Right ventricle myocardium inferior (tissue), 1 donor: ENCODE measurements at places on chromosomes 1 and 21. TPM values are rescaled to one million over a fixed set of nuclear protein-coding genes. Genes with fewer than 3 reads are reported as not detected.

Gene MASP2
- not detected for total RNA-seq

Gene GUCA2B
- not detected for total RNA-seq

Gene LCE1E
- not detected for total RNA-seq

Gene PPIH
- 20.1 TPM for total RNA-seq

Gene DISC1
- total RNA-seq, result 3.9 TPM

Gene S100A16
- 49.2 TPM for total RNA-seq

Gene DPT
- total RNA-seq, result 42.0 TPM

Gene B3GALT2
- 93.9 TPM for total RNA-seq

Gene SLC35F3
- total RNA-seq, result not detected

- no peak for DNase-seq
Measured at GRCh38 chr1:208418667-208419066, 174.5 kb upstream of the PLXNA2 start.

- DNase-seq, result no peak
Measured at GRCh38 chr1:201460814-201461644, 8.0 kb downstream of the PHLDA3 start.

DNA sequence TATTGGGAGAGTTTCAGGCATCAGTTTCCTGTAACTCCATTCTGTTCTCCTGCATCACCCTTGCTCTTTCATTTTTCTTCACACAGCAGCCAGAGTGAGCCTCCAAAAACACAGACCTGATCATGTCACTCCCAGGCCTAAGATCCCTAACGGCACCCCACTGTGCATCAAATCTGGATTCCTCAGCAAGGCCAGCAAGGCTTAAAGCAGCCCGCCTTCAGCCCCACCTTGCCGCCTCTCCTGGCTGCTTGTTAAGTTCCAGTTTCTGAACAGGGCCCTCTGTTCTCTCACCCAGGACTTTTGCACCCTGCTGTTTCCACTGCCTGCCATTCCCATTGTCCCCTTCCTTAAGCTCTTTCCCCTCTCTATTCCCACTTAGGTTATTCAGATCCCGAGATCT, 29.3 kb downstream of the C1orf116 start:
- DNase-seq, result no peak

DNA sequence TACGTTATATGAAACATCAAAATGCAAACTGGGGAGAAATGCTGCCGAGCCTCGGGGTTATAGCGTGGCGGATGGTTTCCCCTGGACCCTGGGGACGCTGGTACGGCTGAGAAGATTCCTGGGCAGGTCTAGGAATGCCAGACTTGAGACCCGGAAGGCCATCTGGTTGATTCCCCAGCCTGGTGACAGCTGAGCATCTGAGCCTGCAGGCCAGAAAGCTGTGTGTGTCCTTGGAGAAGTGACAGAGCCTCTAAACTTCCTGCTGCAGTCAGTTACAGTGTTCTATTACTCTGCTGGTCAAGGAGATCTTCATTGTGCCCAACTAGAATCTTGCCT, 2.3 kb downstream of the VASH2 start:
- no peak for DNase-seq
